ENCODE measurements at places on chromosomes 3 and 15. TPM values are rescaled to one million over a fixed set of nuclear protein-coding genes. Genes with fewer than 3 reads are reported as not detected.

GRCh38 chr3:16151109-16151508, 23.4 kb upstream of the GALNT15 start:
- peak; percentile 74 for DNase-seq

DNA sequence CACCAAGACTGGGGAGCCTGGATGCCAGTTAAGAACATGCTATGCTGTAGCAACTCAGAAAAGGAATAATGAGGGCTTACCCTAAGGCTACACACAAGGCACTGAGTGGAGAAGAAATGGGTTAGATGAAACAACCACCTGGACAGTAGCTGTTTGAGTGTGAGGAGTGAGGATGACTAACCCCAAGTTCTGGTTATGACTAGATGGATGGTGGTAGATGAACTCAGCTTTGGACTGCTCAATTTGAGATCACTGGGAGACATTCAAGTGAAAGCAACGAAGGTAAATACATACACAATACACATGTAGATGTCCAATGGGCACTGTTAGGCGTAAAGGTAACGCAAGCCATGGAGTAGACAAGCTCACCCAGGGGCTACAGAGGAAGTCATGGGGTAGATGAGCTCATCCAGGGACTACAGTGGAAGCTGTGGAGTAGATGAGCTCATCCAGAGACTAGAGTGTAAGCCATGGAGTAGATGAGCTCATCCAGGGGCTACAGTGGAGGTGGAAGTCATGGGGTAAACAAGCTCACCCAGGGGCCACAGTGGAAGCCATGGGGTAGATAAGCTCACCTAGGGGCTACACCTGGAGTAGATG, 98.3 kb downstream of the ANO10 start:
- no peak for DNase-seq

KLF15 gene
- 32.4 TPM for total RNA-seq

PLSCR5 gene
- total RNA-seq = not detected

GRCh38 chr3:50121072-50122032, 32.6 kb downstream of the RBM5 start:
- peak; percentile 81 for DNase-seq

DNA sequence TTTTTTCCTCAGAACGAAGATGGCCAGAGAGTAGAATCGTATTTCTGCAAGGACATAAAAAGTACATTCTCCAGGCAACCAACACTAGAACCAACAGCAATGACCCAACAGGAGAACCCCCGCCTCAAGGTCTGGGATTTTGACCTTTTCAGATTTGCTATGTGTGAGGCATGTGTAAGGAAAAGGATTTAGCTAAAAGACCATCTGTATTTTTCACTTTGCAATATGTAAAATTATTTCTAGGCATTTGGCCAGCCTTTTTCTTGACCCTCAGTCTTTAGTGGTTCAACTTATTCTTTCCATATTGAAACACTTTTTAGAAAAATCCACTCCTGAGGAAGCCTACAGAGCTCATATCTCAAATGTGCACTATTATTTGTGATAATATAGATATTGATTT, 219.2 kb upstream of the GOLGA6L4 start:
- no peak for DNase-seq

- DNase-seq = no peak
Measured at GRCh38 chr3:42855547-42856380, 19.9 kb downstream of the CYP8B1 start.

FANCD2OS gene
- not detected for total RNA-seq

- peak; percentile 60 for DNase-seq
Measured at GRCh38 chr3:72938471-72939265, 50.8 kb downstream of the GXYLT2 start.

DNA sequence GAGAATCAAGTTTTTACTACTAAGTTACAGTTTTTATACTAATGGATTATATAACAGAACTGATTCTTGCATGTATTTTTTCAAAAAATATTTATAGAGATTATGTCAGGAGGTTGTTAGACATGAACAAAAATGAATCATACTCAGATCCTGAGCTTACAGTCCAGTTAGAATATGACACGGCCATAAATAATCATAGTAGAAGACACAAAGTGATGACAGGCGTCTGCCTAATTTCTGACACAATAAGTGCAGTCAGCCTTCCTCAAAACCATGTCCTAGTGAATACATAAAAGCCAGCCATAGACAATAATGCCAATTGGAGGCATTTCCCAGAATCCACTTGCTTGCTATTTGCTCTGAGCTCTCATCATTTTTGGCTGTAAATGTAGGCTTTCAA, 81.7 kb upstream of the POU1F1 start:
- no peak for DNase-seq

GRCh38 chr15:98920091-98920880, 87.3 kb downstream of the PGPEP1L start:
- no peak for DNase-seq

DNA sequence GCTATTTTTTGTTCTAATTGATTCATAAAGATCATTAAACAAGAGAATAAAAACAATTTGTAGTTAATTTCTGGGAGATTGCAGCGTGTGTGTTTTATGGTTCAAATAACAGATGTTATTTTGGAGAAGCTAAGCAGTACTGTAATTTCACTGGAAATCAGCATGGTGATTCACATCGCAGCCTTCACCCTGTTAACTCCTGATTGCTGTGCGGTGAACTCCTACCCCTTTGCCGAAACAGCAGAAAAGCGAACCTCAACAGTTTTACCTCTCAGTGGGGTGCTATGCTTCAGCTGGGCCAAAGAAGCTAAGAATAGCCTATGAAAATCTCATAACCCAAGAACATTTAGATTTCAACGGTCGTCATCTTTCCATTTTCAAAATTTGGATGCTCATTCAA, 441.5 kb upstream of the RARB start:
- DNase-seq = no peak

- no peak for DNase-seq
Measured at GRCh38 chr3:195591852-195592251, 8.1 kb upstream of the APOD start.

- DNase-seq = no peak
Measured at GRCh38 chr3:50132421-50133282, 22.5 kb upstream of the SEMA3F start.

ZPLD1 gene
- not detected for total RNA-seq

DNA sequence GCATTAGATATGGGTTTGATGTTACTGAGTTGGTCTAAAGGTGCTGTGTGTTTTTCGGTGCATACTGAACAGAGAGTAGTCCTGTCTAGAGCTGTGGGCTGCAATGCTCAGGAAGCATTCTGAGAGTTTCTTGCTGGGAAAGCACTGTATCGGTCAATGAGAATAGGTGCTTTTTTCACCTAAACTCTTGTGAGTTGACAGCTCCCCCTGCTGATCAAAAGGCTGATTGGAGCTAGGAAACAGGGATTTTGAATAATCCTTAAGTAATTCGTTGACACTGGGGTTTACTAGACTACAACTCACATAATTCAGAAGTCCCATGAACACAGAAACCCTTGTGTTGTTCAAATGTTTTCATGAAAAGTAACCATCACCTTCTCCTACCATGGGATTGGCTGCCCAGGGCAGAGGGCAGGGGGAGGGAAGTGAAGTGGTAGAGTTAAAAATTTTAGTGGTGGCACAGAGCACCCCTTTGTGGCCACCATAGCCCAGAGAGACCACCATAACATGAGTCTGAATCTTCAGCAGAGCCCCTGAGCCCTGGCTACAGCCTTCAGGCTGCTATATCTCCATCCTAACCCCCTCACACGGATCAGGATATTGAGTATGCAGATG, 13.0 kb upstream of the MANF start:
- no peak for DNase-seq
